ENCODE measurements at places on chromosomes 6 and 20.

GRCh38 chr6:64988148-64988547 is 718.9 kb downstream of the EYS start:
- DNase-seq = peak; percentile 1

DNA sequence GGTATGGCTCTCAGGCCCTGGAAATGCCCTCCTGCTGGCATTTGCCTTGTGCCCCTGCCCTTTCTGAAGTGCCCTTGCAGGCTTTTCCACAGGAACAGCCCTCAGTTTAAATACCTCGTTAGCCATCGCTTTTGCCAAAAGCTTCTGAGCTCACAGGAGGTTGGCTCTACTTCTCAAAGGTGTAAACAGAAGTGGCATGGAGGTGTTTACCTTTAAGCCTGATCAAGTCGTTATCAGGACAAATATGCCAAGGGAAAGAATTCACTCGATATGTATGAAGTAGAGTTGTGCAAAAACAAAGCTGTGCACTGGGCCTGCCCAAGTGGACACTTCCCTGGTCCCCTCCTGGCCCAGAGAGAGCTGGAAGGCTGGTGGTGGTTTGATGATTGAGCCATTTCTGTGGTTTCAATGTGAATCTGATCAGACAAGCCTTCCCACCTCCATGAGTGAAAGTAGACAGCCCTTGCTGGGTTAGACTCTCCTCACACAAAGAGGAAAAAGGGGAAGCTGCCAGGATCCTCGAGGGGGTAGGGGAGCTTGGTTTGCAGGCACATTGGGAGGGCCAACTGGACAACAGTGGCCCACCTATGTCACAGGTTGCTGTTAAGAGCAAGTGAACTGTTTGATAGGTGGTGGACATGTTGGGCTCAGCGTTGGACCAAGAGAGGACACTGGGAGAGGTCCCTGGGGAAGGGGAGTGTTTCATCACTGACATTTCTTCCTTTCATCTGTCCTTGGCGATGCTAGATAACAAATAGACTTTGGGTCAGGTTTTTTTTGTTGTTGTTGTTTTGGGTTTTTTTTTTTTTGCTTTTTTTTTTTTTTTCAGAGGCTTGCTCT is 98.7 kb downstream of the ZDHHC14 start:
- DNase-seq = no peak

GRCh38 chr6:137820952-137821351 is 46.1 kb upstream of the TNFAIP3 start:
- peak; percentile 27 for DNase-seq

GRCh38 chr6:56419191-56419590 is 171.8 kb upstream of the COL21A1 start:
- DNase-seq = no peak

GRCh38 chr6:93721386-93722048 is 302.2 kb upstream of the EPHA7 start:
- peak; percentile 20 for DNase-seq

- DNase-seq = no peak
Measured at GRCh38 chr20:25491446-25492038, 84.1 kb downstream of the GINS1 start.

- peak; percentile 11 for DNase-seq
Measured at GRCh38 chr6:10478187-10479040, 42.7 kb upstream of the GCNT2 start.

DNA sequence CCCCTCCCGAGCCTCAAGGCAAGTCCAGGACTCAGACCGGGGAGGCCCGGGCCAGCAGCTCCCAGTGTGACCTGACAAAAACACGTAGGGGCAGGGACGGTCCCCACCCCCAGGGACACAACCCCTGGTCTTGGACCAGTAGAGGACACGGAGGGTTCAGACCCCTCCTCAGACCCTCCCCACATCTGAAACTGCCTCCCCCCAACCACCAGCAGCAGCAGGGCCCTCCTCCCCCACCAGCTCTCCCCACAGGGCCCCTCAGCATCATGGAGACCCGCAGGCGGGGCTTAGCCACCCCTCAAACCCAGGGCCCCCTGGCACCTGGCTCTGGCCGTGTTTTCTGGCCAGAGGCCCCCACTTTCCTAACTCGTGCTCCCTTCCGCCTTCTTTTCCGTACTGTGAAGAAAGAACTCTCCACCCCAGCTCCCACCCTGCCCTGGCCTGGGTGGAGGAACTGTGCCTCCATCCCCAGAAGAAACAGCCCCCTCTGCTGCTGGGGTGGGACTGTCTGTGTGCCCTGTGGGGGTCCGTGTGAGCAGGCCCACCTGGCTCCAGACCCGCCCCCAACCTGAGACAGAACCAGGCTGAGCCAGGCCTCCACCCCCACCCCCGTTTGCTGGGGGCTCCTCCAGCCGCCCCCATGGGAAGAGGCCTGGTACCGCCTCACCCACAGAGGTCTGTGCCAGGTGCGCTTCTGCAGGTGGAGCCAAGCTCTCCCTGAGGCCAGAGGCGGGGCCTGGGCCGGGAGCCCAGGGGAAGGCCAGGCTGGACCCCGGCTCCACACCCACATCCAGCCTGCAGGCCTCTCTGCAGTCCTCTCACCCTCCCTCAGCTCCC is 39.0 kb upstream of the MDFI start:
- no peak for DNase-seq

- DNase-seq = peak; percentile 40
Measured at GRCh38 chr6:157631412-157631811, 191.6 kb upstream of the SNX9 start.

GRCh38 chr20:33561692-33562601 is 72.1 kb downstream of the CBFA2T2 start:
- peak; percentile 95 for DNase-seq

DNA sequence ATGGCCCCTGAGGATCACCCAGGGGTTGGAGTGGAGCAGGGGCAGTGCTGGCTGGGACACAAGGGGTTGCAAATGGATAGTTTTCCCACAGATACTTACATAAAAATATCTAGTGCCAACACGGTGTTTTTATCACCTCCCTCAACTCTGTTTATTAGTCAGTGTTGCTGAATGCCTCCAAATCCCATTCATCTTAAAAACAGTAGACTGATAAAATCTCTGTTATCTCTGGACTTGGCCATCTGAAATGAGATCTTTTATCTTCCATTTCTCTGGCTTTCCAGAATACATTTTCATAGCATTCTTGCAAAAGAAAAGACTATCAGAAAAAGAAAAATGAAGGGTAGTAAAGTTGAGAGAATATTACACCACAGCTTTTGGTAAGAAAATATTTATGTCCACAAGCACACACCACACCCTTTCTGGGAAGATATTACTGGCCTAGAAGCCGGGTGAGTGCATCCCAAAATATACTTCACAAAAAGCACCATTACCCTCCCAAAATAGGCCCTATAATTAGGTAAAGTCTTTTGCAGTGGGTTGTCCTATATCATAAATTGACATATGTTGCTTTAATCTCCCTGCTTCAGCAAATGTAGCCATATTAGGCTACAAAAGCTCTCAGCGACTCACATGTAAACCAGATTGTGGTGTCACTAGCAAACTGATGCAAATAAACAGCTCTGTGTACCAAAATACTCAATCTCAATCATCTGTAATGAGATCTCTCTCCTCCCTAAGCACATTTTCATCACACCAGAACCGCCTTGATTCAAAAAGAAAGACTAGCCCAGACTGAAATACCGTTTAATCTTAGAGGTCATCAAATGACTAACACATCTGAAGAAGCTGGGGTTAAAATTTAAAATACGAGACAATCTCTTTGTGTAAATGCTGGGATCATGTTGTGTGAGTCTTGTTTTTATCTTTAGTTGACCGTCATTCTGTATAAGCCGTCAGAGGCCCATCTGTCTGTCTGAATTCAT is 96.7 kb downstream of the FYN start:
- DNase-seq = no peak

- DNase-seq = peak; percentile 55
Measured at GRCh38 chr6:36724514-36725390, 27.1 kb downstream of the RAB44 start.

DNA sequence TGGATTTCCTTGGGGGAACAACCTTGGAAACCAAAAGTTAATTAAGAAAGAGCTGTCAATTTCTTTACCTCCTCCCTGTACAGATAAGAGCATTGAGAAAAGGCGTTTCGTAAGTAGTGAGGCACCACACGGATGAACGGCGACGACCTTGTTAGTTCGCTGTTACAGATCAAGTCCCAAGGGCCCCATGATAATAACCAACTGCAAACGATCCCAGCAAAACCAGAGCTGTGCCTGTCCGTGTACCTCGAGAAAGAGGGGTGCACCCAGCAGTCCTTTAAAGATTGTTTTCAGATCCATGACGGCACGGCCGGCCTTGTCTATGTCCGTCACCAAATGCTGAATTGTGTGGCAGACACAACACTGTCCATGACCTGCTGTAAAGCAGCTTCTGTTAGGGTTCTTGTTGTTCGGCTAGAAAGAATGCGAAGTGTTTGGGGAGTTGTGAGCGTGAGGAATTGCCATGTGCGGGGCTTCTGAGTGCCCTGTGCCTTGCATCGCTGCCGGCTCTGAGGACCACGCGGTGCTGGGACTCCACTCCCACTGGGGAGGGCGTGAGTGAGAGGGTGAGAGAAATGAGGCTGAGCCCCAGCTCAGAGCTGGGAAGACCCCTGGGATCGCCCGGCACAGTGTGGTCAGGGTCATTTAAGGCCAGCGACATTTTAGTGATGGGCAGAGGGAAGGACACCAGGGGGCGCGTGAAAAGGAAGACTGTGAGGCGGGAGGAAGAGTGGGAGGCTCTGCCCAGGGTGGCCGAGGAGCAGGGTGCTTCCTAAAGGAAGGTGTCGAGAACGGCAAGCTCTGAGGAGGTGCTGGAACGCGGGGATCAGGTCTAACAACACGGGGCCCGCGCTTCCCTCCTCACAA is 136.8 kb upstream of the RPS6KA2 start:
- no peak for DNase-seq

- DNase-seq = peak; percentile 30
Measured at GRCh38 chr20:10719740-10720385, 46.1 kb upstream of the JAG1 start.

GRCh38 chr6:142763205-142763604 is 181.8 kb downstream of the HIVEP2 start:
- peak; percentile 82 for DNase-seq

DNA sequence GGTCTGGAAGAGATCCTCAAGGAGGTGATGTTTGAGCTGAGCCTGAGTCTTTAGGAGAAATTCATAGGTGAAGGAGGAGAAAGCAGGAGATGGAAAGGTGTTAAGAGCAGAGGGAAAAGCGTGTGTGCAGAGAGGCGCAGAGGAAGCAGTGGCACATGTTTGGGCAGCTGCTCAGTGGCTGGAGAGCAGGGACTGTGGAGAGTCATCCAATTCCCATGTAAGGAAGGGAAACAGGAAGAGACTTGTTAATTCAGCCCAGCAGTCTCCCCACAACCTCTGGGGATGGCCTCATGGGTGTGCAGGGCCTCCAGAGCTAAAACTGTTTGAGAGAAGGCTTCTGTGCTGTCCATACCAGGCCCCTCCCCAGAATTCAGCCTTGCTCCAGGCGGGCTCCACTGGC is 16.2 kb downstream of the AAR2 start:
- no peak for DNase-seq

DNA sequence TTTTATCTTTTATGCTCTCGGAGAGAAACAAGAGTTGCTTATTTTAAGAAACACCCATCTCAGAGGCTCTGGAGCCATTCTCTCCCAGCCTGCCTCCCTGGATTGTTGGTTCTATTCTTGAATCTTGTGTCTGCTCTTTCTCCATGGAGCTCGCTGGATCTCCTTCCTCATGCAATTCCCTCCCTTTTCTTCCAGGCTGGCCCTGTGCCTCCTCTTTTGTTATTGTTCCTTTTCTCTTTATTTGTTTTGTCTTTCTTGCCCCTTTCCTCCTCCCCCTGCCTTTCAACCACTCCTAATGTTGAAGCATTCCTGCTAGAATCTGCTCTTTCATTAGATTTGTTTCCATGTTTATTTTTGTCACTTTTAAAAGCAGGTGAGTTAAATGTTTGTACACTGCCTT is 76.5 kb downstream of the STMND1 start:
- DNase-seq = no peak

DNA sequence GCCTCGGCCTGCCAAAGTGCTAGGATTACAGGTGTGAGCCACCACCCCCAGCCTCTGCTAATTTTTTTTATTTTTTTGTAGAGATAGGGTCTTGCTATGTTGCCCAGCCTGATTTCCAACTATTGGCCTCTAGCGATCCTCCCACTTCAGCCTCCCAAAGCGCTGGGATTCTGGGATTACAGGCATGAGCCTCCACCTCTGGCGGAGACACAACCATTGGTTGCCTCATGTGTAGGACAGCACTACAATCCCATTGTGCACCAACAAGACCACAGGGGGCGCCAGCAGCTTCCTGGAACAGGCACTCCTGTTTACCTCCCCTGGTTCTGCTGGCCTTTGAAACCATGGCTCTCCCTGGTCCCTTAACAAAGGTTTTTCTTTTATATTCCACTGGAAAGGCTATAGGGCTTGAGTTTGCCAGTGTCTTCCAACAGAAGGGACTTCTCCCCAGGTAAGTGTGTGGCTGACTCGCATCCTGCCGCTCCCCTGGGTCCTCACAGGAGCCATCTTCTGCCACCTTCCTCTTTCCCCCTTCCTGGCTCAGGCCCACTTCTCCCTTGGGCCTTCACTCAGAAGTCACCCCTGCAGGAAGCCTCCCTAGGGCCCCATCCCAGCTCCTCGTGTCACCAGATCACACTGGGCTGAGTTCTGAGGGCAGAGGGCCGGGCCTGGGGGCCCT is 39.2 kb upstream of the TLDC2 start:
- DNase-seq = peak; percentile 49

GRCh38 chr6:9126878-9127560 is 691.7 kb upstream of the SLC35B3 start:
- peak; percentile 89 for DNase-seq

- DNase-seq = peak; percentile 46
Measured at GRCh38 chr6:11139051-11139960, 27.8 kb upstream of the ERVFRD-1 start.

DNA sequence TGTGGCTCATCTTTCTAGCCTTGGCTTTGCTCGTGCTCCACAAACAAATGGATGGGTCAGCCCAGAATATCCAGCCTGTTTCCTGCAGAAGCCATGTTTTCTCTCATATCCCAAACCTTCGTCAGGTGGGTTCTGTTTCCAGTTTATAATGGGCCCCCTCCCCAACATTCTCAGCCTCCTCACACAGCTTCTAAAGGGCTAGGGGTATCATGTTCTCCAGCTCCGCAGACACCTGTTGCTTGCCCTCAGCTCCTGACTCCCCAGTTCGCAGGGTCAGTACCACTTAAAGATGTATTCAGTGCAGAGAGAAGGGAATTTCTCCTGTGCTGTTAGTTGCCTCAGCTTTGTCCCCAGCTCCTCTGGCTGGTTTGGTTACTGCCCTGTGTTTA is 447.3 kb upstream of the JARID2 start:
- no peak for DNase-seq

- no peak for DNase-seq
Measured at GRCh38 chr6:136803608-136804007, 11.3 kb upstream of the MAP3K5 start.

GRCh38 chr20:62049342-62050165 is 16.1 kb downstream of the TAF4 start:
- no peak for DNase-seq

Measured in fibroblast of skin of abdomen (primary cell).